ENCODE measurements at places on chromosomes 13 and 19.

- no peak for DNase-seq
Observed at GRCh38 chr19:23916991-23917390, 2.3 kb downstream of the ZNF726 start.

- no peak for DNase-seq
Observed at GRCh38 chr19:57552432-57552831, 7.2 kb downstream of the ZNF550 start.

- no peak for DNase-seq
Observed at GRCh38 chr13:33917190-33917589, 99.2 kb downstream of the RFC3 start.

DNA sequence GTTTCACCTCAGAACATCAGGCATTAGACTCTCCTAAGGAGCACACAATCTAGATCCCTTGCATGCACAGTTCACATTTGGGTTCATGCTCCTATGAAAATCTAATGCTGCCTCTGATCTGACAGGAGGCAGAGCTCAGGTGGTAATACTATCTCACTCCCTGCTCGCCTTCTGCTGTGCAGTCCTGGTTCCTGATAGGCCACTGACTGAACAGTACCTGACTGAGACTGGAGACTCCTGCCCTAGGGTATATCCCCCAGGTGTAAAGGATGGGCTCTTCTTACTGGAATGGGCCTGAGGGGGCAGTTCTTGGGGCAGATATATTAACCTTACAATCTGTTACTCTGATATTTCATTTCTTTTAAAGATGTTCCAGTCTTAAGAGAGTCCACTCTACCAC, 6.3 kb downstream of the OBI1 start:
- no peak for DNase-seq

GRCh38 chr13:110442930-110443621, 118.4 kb downstream of the RAB20 start:
- no peak for DNase-seq

DNA sequence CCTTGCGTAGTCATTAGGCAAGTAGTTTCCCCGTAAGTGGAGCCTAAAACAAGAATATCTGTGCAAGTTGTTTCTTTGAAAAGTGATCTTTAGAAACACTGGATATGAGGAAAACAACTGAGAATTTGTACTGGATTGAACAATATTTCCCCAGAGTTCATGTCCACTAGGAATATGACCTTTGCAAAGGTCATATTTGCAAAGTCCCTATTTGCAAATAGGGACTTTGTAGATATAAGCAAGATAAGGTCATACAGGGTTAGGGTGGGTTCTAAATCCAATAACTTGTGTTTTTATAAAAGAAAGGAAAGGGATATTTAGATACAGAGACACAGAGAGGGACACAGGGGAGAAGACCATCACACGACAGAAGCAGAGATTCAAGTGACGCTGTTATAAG, 489.2 kb upstream of the ATXN8OS start:
- no peak for DNase-seq

GRCh38 chr13:31175847-31176532, 14.3 kb upstream of the HSPH1 start:
- DNase-seq: no peak

DNA sequence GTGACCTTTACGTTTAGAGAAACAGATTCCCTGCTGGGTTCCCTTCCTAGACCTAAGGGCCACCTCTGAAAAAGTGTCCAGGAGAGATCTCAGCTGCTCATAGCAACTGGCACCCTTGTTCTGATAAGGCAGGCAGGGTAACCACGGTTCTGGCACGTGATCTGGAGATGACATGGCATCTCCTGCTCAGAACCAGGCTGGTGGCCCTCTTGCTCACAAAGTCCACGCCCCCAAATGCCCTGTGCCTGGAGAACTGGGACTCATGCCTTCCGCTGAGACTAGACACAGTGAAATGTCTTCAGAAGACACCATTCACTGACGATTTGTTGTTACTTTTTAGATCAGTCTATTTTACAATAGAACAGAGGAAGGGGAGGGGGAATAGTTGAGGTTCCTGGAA, 174.1 kb downstream of the ZNF536 start:
- no peak for DNase-seq

DNA sequence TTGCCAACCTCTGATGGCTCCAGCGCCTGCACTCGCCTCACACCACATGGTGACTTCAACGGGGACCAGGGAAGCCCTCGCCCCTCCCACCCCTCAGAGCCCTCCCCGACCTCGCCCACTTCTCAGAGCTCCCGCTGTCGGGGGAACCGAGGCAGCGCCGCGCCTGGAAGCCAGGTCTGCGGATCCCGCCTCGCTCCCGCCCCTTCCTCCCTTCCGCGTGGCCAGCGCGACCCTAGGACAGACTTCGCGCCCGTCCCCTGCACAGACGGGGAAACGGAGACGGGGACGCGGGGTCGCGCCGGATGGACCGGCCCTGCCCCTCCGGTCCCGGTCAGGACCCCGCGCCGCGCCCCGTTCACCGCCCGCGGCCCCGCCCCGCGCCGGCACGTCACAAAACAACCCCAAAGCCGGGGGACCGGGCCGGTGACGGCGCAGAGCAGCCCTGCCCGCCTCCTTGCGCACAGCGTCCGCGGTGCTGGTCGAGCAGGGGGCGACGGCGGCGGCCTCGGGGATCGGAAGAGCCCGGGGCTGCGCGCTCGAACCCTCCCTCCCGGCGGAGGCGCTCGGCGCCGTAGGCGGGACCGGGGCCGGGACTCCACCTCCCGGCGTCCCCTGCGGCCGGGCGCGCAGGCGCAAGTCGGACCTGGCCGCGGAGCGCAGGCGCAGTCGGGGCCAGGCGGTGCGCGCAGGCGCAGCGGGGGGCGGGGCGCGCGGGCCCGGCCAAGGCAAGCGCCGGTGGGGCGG, 379 bp upstream of the CDC34 start:
- DNase-seq: peak; percentile 62

DNA sequence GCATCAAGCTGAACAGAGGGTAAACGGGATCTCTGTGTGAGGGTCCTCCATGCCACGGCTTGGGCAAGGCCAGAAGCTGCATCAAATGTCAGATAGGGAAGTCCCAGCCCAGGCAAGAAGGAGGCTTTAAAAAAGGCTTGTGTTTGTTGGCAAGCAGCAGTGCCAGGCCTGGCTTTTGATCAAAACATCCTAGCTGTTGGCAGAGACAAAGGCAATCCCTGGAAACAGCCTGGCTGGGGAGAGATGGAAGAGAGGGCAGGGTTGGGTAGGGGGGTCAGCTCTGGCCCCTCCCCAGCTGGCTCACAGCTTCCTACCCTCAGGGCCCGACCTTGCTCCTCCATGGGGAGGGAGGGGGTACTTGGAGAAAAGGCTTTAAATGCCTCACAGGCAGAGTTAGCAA, 61.8 kb upstream of the KCTD15 start:
- DNase-seq: no peak

GRCh38 chr19:17105556-17105955, 30.0 kb downstream of the MYO9B start:
- no peak for DNase-seq

DNA sequence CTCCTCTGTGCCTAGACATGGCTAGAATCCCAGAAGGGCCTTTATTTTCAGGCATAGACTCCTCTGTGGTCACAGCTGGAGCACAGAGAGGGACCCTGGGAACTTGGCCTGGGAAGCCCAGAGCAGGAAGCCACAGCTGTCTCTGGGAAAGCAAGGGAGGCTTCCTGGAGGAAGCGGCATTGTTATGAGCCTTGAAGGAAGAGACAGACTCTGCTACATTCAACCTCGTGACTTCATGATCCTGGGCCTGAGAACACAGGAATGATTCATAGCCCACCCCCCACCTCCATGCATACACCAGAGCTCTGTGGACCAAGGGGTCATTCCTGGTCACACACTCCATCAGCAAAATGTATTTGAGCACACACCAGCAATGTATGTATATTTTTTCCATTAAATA, 8.6 kb downstream of the RDH8 start:
- DNase-seq: no peak

DNA sequence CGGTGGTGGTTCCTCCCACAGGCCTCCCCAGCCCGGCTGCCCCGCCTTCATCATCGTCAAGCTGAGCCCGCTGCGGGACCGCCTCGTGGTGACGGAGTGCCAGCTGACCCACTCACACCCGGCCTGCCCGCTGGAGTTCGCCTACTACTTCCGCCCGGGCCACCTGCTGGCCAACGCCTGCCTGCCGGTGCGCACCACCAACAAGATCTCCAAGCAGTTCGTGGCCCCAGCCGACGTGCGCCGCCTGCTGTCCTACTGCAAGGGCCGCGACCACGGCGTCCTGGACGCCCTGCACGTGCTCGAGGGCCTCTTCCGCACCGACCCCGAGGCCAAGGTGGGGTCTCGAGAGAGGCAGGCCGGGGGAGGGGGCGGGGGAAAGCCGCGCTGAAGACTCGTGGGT, 12.0 kb downstream of the ZSWIM9 start:
- no peak for DNase-seq

GRCh38 chr19:47370045-47370611, 21.0 kb downstream of the DHX34 start:
- DNase-seq: peak; percentile 86

DNA sequence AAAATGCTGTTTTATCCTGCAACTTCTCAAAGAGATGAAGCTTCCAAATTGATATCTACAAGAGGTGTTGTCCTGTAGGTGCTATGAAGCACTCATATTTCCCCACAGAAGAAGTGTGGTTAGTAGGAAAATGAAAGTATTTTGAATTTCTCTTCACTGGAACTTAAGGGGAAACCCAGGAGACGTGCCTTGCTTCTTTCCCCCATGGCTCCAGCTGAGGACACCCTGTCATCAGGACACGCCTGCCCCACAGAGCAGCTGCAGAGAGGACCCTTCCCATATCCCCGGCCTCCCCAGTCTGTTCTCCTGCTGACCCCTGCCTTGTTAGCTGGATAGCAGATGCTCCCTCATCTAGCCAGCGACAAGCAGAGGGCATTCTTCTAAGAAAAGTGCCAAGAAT, 371.3 kb downstream of the COG6 start:
- DNase-seq: no peak

DNA sequence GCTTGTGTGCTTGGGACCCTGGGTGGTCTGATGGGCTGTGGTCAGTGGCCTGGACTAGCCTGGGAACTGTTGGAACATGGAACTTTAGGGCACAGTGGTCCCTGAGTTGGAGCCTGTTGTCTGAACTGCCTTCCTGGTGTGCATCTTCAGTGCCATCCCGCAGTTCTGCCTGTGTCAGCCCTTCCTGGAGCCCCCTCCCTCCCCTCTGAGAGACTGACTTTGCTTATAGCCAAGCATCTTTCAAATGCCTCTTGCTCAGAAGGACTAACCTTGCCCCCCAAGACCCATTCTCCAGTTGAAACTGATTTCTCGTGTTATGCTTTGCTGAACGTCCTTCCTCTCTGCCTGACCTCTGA, 14.3 kb downstream of the MAU2 start:
- DNase-seq: no peak

DNA sequence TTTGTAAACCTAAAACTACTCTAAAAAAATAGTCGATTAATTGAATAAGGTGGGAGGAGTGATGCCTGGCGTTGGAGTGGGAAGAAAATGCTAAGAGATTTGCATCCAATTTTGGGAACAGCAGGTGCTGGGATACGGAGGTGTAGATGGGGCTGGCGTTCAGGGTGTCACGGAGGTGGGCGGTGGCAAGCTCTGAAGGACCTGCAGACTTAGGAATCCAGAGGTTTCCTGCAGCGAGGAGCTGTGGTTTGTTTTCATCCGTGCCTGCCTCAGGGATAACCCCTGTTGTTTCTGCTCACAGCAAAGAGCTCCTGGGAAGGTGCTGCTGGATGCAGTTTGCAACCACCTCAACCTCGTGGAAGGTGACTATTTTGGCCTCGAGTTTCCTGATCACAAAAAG, 166.4 kb upstream of the RNF113B start:
- DNase-seq: no peak

GRCh38 chr13:101757446-101758039, 305.1 kb downstream of the ITGBL1 start:
- DNase-seq: peak; percentile 15

DNA sequence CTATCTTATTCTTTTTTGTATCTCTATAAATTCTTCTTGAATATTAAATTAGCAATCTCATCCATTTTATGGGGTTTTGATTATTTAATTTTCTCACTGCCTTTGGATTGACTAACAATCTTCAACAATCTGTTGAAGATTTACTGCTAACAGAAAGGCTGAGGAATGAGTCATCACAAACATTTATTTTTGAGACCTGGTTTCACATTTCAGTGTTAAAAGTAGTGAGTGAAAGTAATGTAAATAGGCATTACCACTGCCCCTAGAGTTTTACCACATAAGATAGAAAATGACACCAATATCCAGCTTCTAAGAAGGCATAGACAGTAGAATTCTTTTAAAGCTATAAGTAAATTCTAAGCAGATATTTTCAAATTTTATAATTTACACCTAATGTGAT, 472.8 kb downstream of the OLFM4 start:
- DNase-seq: no peak

GRCh38 chr13:73364736-73365135, 305.9 kb downstream of the KLF5 start:
- DNase-seq: no peak

Data from smooth muscle cell of the brain vasculature (primary cell).